Esophagus muscularis mucosa (tissue), 4 donors: ENCODE measurements at places on chromosomes 6 and 20. TPM values are rescaled to one million over a fixed set of nuclear protein-coding genes. Genes with fewer than 3 reads are reported as not detected.

- no peak overlapping the region for H3K27ac ChIP-seq
- no peak overlapping the region for H3K4me3 ChIP-seq
- peaks cover 13% of the 10 kb centered on the region for H3K4me1 ChIP-seq
- no peak for DNase-seq
- no peaks in the 10 kb centered on the region for H3K27me3 ChIP-seq
These were observed 36.6 kb upstream of the SLC22A16 start for GRCh38 chr6:110512991-110513390.

GRCh38 chr6:28767133-28767532 lies 156.7 kb downstream of the TRIM27 start:
- DNase-seq: peak; percentile 60
- peaks cover 11% of the 10 kb centered on the region for H3K4me1 ChIP-seq
- no peak overlapping the region for H3K4me3 ChIP-seq
- no peak overlapping the region for H3K27ac ChIP-seq
- no peaks in the 10 kb centered on the region for H3K36me3 ChIP-seq

GRCh38 chr6:10964684-10965083 lies 77.8 kb downstream of the SYCP2L start:
- H3K4me3 ChIP-seq: no peak overlapping the region
- DNase-seq: no peak
- H3K27me3 ChIP-seq: no peaks in the 10 kb centered on the region
- H3K27ac ChIP-seq: no peak overlapping the region

DNA sequence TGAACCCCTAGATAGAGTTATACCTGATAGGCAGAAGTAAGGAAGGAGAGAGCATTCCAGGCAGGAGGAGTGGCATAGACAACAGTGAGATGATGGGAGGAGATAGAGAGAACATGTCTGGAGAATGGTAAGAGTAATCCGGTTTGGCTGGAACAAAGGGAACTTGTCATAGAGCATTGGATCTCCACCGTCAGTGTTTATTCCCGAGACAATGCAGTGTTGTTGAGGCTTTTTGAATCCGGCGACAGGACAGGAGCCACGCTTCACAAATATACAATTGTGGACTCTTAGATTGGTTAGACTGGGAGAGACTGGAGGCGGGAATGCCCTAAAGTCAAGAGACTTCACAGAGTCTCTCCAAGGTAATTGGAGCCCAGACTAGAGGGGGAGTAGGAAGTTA lies 119.8 kb downstream of the ANKS1A start:
- DNase-seq: no peak
- no peak overlapping the region for H3K4me3 ChIP-seq
- no peaks in the 10 kb centered on the region for H3K36me3 ChIP-seq
- no peak overlapping the region for H3K27ac ChIP-seq
- H3K4me1 ChIP-seq: no peaks in the 10 kb centered on the region

- no peaks in the 10 kb centered on the region for H3K36me3 ChIP-seq
- no peak overlapping the region for H3K4me3 ChIP-seq
- no peaks in the 10 kb centered on the region for H3K27me3 ChIP-seq
- no peak for DNase-seq
- H3K27ac ChIP-seq: no peak overlapping the region
- peaks cover 6% of the 10 kb centered on the region for H3K4me1 ChIP-seq
These were observed 47.2 kb downstream of the FOXF2 start for GRCh38 chr6:1436334-1437306.

ARG1 gene
- total RNA-seq: 1.3 TPM

DNA sequence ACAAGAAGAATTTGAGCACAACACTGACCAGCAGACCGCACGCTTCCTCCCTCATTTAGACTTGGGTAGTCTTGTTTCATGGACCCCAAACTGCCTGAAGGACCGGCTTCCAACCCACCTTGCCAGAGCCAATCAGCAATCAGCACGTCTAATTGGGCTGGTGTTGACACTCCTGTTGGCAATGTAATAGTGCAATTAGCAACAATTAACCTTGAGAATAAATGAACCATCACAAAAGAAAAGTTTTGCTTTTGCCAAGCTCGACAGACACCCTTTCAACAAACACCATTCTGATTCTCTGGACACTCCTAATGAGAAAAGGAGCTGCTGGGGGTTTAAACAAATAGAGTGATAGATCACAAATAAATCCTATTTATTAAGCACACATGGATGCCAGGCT lies 61.0 kb downstream of the EDN3 start:
- H3K4me3 ChIP-seq: no peak overlapping the region
- peaks cover 34% of the 10 kb centered on the region for H3K27me3 ChIP-seq
- H3K4me1 ChIP-seq: no peaks in the 10 kb centered on the region
- H3K27ac ChIP-seq: no peak overlapping the region

GRCh38 chr20:15655295-15655874 lies 917.9 kb downstream of the KIF16B start:
- H3K27ac ChIP-seq: no peak overlapping the region
- DNase-seq: no peak
- peaks cover 7% of the 10 kb centered on the region for H3K4me1 ChIP-seq
- H3K27me3 ChIP-seq: no peaks in the 10 kb centered on the region
- no peak overlapping the region for H3K4me3 ChIP-seq

APCDD1L gene
- 1.6 TPM for total RNA-seq

DNA sequence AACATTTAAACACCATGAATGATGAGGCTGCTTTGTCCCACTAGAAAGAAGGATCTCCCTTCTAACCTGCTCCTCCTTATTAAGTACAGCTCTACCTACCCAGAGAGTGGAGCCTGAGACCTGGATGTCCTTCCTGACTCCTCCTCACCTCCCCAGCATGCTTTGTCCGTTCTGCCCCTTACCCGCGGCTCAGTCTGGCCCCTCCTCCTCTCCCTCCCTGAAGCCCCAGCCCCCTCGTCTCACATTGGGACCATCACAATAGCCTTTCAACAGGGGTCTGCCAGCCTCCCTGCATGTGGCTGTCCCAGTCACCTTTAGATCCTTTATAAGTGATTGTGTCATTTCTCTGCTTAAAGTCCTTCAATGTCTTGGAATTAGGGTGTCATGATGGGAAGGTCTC lies 72.5 kb downstream of the DZANK1 start:
- H3K4me1 ChIP-seq: no peaks in the 10 kb centered on the region
- H3K27ac ChIP-seq: no peak overlapping the region
- H3K27me3 ChIP-seq: no peaks in the 10 kb centered on the region
- no peak overlapping the region for H3K4me3 ChIP-seq
- no peak for DNase-seq
- peaks cover 1% of the 10 kb centered on the region for H3K36me3 ChIP-seq

GRCh38 chr6:24667378-24667803 lies 514 bp downstream of the ACOT13 start:
- DNase-seq: no peak
- H3K4me3 ChIP-seq: peak overlapping the region; percentile 78
- H3K4me1 ChIP-seq: peaks cover 26% of the 10 kb centered on the region
- peak overlapping the region; percentile 90 for H3K27ac ChIP-seq
- H3K36me3 ChIP-seq: no peaks in the 10 kb centered on the region

GRCh38 chr20:35615667-35616464 lies at the start of gene SPAG4:
SPAG4 (plus strand) TSS chr20:35615829; CDS start chr20:35616004, 175 bp downstream.
- no peaks in the 10 kb centered on the region for H3K27me3 ChIP-seq
- peak within 1 kb of the TSS; percentile 65 for H3K4me3 ChIP-seq
- peaks cover 3% of the 10 kb centered on the region for H3K36me3 ChIP-seq
- DNase-seq: peak; percentile 100

DNA sequence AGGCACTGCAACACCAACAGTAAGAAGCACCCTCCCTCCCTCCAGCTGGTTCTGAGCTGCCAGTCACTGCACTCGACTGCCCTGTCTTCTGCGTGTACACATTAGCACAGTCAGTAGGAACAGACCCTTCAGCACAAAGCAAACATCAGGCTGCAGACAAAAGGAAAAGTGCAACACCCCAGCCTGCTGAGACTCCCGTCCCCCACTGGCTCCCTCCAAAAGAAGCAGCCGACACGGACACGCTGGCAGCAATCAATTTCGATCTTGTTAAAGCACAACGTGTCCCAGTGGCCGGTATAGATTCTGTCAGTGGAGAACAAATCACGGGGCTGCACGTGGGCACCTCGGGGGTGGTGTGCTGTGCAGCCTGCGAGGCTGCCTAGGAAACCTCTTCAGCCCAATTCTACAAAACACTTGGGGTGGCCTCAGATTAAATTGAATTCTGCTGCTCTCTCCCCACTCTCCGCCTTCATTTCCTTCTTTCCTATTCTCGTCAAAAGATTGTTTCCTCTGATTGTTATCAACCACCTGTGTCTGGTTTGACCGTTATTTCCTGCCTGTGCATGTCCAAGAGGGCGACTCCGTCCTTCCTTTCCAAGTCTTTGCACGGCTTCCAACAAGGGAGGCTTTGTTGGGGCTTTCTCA lies 38.7 kb downstream of the TRAF3IP2 start:
- peak overlapping the region; percentile 1 for H3K4me3 ChIP-seq
- H3K27ac ChIP-seq: peak overlapping the region; percentile 65
- no peaks in the 10 kb centered on the region for H3K27me3 ChIP-seq
- peaks cover 57% of the 10 kb centered on the region for H3K36me3 ChIP-seq
- no peak for DNase-seq

DNA sequence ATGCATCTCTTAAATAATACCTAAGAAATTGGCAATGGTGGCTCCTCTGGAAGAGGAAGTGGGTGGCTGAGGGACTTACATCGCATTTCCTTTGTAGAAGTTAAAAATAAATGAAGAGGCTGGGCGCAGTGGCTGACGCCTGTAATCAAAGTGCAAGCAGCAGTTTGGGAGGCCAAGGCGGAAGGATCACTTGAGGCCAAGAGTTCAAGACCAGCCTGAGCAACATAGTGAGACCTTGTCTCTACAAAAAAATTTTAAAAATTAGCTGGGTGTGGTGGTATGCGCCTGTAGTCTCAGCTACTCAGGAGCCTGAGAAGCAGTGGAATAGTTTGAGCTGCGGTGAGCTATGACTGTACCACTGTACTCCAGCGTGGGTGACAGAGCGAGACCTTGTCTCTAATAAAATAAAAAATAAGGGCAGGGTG lies 12.2 kb upstream of the NCOA3 start:
- no peak overlapping the region for H3K4me3 ChIP-seq
- H3K27me3 ChIP-seq: no peaks in the 10 kb centered on the region
- no peak overlapping the region for H3K27ac ChIP-seq
- H3K36me3 ChIP-seq: no peaks in the 10 kb centered on the region
- peaks cover 21% of the 10 kb centered on the region for H3K4me1 ChIP-seq
- no peak for DNase-seq

- no peaks in the 10 kb centered on the region for H3K4me1 ChIP-seq
- DNase-seq: no peak
- H3K27me3 ChIP-seq: no peaks in the 10 kb centered on the region
- H3K27ac ChIP-seq: no peak overlapping the region
These were observed 50.1 kb upstream of the ASF1A start for GRCh38 chr6:118843685-118844390.

PLG gene
- not detected for total RNA-seq

GRCh38 chr6:128357392-128358130 lies 162.8 kb downstream of the PTPRK start:
- peaks cover 17% of the 10 kb centered on the region for H3K4me1 ChIP-seq
- no peak overlapping the region for H3K4me3 ChIP-seq
- H3K27me3 ChIP-seq: no peaks in the 10 kb centered on the region
- H3K27ac ChIP-seq: no peak overlapping the region
- no peaks in the 10 kb centered on the region for H3K36me3 ChIP-seq
- no peak for DNase-seq

TSHZ2 gene
- total RNA-seq: 14.2 TPM

DNA sequence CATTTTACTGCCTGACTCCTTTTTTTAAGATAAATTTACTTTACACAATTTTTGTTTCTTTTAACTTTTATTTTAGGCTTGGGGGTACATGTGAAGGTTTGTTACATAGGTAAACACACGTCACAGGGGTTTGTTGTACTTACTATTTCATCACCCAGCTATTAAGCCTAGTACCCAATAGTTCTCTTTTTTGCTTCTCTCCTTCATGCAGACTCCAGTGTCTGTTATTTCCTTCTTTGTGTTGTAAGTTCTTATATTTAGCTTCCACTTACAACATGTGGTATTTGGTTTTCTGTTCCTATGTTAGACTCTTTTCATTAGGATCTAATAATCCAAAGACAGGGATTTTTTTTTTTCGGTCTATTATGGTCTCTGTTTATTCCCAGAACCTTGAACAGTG lies 83.5 kb upstream of the CCN6 start:
- DNase-seq: no peak
- no peak overlapping the region for H3K27ac ChIP-seq
- H3K4me3 ChIP-seq: no peak overlapping the region
- H3K4me1 ChIP-seq: peaks cover 4% of the 10 kb centered on the region
- H3K36me3 ChIP-seq: no peaks in the 10 kb centered on the region

DNA sequence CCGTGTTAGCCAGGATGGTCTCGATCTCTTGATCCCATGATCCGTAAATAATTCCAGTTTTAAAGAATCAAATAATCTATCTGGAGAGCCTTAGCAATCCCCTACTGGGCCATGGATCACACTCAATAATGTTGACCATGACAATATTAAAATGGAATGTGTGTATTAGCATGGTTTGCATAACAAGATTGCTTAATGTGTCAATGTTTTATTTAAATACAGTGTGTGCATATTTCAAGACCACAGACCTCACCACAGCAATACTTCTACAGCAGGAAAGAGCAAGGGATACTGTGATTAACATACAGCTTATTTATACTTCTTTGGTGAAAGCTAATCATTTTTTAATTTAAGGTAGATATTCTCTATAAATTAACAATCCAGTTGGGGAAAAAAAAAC lies 470.4 kb downstream of the TFAP2B start:
- DNase-seq: no peak
- no peaks in the 10 kb centered on the region for H3K4me1 ChIP-seq

SLC44A4 gene
- total RNA-seq: 0.80 TPM

- H3K27me3 ChIP-seq: no peaks in the 10 kb centered on the region
- no peak for DNase-seq
- H3K4me1 ChIP-seq: peaks cover 8% of the 10 kb centered on the region
- no peak overlapping the region for H3K27ac ChIP-seq
- H3K4me3 ChIP-seq: no peak overlapping the region
These were observed 19.8 kb downstream of the MAVS start for GRCh38 chr20:3866464-3866863.

DNA sequence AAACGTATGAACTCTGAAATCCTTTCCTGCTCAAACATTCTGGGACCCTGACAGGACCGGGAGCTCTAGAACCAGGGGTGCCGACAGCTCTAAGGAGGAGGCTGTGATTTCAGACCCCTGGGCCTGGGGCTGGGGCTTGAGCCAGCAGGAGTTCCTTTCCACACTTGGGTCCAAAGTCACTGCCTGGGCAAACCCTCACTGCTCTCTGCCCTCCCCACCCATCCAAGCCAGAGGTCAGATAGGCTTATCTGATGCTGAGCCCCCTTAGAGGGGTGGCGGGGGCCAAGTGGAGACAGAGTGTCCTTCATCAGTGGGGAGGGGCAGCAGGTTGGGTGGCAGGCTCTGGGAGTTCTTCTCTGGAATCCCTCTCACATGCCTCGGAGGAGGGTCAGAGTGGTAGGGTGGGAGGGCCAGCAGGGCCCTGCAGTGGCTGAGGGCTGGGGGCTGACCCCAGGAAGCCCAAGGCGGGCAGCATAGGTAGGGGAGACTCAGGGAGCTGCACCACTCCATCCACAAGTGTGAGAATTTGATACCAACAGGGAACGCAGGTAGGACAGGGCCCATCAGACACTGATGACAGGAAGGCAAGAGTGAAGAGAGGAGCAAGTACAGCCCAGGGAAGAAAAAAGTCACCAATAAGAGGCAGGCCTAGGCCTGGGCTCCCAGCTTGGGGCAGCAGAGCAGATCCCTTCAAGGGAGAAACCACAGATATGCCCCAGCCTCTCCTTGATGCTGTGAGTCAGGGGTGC lies 121.0 kb downstream of the MRPL14 start:
- H3K36me3 ChIP-seq: no peaks in the 10 kb centered on the region
- no peak for DNase-seq
- peaks cover 58% of the 10 kb centered on the region for H3K4me1 ChIP-seq
- H3K4me3 ChIP-seq: no peak overlapping the region
- H3K27me3 ChIP-seq: no peaks in the 10 kb centered on the region
